Lung microvascular endothelial cell (primary cell): ENCODE measurements at places on chromosomes 3 and 15. TPM values are rescaled to one million over a fixed set of nuclear protein-coding genes. Genes with fewer than 3 reads are reported as not detected.

Gene SGO1
- 0.99 and 2.2 TPM in 2 replicates for total RNA-seq

Gene COL6A5
- not detected in 2 replicates for total RNA-seq

Gene PRSS50
- not detected in 2 replicates for total RNA-seq

Gene FSTL1
- total RNA-seq = 38.3 and 88.0 TPM in 2 replicates

DNA sequence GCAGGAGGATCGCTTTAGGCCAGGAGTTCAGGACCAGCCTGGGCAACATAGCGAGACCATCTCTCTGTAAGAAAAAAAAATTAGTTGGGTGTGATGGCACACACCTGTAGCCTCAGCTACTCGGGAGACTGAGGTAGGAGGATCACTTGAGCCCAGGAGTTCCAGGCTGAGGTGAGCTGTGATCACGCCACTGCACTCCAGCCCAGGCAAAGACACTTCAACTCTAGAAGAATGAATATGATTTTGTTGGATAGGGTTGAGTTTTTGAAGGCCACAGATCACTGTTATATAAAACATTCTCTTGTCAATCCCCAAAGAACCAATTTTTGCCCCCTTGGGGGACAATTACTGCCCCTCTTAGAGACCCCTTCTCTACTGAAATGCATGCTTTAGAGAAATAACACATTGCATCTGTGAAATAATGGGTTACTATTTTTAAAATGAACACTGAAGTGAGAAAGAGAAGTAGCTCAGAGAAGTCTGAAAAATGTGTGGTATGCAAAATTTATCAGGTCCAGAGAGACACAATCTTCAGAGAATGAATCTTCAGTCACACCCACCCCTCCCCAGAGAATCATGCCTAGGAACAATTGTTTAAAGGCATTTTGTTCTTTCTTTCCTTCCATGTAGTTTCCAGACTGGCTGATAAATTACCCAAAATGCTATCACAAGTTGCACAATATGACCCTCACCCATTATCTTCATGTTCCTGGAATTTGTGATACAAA lies 42.7 kb downstream of the METTL6 start:
- DNase-seq = no peak

DNA sequence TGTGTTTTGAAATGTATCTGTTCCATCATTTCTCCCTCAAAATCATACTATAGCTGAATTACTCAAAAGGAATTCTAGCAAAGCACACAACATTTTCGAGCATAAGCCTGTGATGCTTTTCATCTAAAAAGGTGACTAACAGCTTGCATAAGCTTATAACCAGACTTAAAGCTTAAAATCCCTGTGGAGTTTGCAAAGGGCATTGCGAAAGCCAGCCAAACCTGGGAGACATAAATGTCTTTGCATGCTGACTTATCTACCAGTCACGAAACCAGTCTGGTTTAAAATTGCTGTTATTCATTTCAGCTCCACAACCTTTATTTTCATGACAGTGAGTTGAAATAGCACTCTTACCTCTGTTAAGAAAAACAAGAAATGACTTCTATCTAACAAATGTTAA lies 35.6 kb upstream of the LIPC start:
- no peak for DNase-seq

DNA sequence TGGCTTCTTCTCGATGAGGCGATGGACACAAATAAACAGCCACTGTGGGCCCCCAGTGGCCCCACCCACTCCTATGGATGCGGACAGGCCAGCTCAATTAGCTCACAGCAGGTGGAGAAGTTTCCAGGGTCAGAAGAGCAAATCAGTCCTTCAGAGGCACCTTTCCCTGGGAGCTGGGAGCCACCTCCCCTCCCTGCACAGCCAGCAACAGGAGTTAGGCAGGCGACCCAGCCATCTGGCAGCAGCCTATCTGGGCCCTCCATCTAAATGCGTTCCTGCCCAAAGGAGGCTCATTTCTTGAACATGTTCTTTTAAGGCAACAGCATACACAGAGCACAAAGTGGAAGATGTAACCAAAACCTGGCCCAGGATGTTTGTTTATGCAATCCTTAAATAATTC lies 211.9 kb upstream of the ARRDC4 start:
- no peak for DNase-seq

GRCh38 chr15:34993412-34993811 lies 5.3 kb upstream of the ZNF770 start:
- DNase-seq = no peak

GRCh38 chr3:60125686-60126085 lies 1075.9 kb upstream of the CFAP20DC start:
- DNase-seq = no peak

DNA sequence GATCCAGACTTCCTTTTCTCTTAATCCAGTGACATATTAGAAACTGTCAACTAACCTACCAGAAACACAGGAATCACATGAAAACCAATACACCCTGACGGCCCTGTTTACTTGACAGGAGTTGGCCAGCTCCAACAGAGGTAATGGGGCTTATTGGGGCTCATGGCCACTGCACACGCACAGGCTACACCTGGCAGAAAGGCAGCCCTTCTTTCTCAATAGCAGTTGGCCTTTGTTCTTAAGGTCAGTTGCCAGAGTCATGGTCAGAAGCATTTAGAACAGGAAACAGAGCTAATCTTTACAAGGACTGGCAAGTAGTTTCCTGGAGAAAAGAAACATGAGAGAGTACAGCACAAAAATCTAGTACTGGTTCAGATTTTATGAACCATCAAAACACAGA lies 181.8 kb downstream of the MAGI1 start:
- DNase-seq = peak; percentile 64

DNA sequence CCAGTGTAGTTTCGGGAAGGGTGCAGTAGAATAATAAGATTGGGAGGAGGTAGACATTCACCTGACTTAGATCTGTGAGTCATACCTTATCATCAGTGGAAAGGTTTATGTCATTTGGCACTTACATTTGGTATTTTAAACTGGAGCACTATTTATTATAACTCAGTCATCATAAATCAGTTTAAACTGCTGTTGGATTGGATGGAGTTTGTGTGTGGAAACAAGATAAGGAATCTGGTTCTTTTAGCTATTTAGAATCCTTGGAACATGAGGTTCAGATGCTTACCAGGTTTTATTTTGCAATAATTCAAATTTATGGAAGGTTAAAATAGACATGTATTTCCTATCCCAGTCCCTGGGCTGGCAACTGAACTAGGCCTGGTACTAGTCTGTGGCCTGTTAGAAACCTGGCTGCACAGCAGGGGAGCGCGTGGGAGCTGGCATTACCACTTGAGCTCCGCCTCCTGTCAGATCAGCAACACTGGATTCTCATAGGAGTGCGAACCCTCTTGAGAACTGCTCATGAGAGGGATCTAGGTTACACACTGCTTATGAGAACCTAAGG lies 34.5 kb downstream of the ZFAND6 start:
- peak; percentile 6 for DNase-seq

DNA sequence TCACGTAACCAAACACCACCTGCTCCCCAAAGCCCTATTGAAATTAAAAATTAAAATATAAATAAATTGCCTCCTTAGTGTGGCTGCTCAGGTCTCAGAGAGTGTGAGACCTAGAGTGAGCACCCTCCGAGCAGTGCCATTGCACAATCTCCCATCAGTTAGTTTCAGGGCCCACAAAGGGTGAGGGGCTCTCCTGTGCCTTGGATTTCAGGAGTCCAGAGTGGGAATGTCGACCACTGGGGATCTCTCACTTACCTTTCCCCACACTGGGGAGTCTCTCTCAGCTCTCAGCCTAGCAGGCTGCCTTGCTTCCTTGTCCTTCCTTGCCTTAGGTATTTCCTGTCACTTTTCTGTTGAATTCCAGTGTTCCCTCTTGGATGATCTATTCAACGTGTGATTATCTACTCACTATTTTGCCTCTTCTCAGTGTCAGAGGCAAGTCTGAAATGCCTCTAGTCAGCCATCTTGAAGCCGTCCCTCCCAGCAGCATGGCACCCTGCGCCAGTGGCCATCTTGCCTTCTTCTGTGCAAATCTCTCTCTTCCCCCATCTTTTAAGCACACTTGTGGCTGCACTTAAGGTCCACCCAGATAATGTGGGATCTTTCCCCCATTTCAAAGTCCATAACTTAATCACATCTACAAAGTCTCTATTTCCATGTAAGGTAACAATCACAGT lies 119.3 kb downstream of the LRRK1 start:
- no peak for DNase-seq
